Stimulated activated CD4-positive, alpha-beta T cell treated with anti-CD3 and anti-CD28 coated beads, Interleukin-12 subunit alpha, Interleukin-12 subunit beta, amount 100 ng/mL, for 4 hours (primary cell): ENCODE measurements at places on chromosomes 12 and 14.

DNA sequence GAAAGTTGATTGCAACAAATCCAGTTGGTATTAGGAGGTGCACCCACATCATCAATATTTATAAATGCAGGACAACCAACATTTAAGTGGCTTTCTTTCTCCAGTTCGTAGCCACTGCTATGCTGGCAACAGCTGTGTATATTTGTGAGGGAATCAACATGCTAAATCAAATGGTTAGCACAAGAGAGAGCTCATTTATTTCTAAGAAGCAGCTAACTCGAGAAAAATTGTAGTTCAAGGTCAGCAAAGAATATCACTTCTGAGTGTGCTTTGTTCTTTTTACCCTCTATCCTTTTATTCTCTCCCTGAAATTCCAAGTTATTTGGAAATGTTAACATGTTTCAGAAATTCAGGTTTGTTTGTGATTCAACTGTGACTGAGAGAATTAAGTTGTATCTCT, 137.3 kb downstream of the NAV3 start:
- DNase-seq, result no peak

GRCh38 chr14:64196814-64197411, 97.3 kb downstream of the ESR2 start:
- DNase-seq, result peak; percentile 5

GRCh38 chr12:20283482-20283881, 84.9 kb upstream of the PDE3A start:
- DNase-seq, result no peak

DNA sequence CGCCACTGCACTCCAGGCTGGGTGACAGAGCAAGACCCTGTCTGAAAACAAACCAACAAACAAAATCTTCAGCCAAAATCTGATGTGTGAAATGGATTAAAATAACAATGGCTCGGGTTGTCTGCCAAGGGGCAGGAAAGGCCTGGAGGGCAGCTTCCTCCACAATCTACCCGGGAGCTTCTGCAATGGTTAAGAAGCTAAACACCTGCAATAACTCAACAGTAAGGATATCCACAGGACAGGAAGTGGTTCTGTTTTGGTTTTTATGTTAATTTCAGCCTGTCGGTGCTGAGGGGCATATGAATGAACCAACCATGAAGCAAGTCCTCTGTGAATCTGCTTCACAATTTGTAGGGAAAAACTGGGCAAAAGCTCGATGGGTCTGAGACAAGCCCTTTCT, 34.4 kb downstream of the RAD52 start:
- no peak for DNase-seq

- DNase-seq, result no peak
Observed at GRCh38 chr14:33764876-33765650, 185.8 kb downstream of the EGLN3 start.

DNA sequence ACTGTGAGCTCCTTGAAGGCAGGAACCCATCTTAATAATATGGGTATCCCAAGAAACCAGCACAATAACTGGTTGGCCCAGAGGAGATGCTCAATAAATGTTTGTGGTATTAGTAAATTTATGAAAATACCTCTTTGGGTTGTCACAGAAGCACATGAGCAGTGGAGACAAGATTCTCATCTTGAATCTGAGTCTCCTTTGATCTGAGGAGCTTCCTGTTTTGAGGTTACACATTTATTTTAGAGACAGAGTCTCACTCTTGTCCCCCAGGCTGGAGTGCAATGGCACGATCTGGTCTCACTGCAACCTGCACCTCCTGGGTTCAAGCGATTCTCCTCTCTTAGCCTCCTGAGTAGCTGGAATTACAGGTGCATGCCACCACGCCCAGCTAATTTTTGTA, 247.4 kb downstream of the NRXN3 start:
- no peak for DNase-seq

GRCh38 chr14:69705706-69706105, 61.2 kb upstream of the SRSF5 start:
- DNase-seq, result no peak

DNA sequence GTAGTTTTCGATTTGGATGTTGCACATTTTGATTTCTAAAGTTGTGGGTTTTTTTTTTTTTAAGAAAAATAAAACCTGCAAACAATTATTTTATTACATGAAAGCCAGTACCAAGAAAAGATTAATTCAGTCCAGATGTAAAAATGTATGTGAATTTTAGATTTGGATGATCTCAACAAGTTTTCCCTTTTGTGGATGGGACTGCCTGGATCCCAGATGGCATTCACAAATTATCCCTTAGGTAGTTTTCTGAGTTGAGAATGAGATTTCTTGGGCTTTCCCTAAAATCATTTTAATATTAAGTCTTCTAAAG, 2.8 kb downstream of the FRMD6 start:
- DNase-seq, result no peak

DNA sequence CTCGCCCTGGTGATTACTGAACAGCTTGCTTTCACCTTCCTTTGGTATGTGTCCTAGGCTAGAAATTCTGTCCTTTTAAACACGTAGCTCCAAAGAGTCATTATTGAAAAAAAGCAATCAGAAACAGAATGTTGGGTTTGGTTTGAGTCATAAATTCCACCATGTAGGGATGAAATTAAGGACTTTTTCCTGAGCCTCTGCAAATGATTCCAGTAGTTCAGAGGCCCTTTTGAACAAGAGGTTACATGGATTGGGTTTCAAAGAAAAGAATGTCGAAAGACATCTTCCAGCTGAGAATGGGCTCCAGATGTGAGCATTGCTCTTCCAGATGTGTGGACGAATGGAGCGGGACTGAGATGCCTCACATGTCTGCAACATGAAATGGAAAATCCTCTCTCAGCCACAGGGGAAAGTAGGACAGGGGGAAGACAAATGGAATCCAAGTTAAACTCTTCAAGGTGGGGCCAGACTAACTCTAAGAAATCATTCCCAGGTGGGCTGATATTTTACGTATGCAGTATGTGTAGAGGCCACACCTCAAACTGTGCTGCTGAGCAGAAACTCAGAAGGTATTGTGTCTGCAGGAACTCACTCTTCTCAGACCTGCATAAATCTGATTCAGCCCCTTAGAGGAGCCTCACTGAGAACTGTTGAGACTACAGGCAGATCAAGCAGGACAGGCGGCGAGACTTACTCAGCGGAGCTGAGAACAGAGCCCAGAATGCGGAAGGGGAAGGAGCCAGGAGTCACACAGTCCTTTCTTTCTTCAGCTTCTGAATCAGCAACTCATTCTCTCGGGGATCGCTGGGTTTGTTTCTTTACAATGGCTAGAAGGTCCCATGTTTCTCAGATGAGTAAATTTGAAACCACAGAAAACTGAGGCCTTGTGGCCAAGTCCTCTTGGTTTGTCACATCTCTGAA, 23.3 kb upstream of the EMP1 start:
- DNase-seq, result no peak
